ENCODE measurements at places on chromosomes 12 and 14.

GRCh38 chr12:117684471-117684870, 284.3 kb downstream of the KSR2 start:
- no peak for DNase-seq

DNA sequence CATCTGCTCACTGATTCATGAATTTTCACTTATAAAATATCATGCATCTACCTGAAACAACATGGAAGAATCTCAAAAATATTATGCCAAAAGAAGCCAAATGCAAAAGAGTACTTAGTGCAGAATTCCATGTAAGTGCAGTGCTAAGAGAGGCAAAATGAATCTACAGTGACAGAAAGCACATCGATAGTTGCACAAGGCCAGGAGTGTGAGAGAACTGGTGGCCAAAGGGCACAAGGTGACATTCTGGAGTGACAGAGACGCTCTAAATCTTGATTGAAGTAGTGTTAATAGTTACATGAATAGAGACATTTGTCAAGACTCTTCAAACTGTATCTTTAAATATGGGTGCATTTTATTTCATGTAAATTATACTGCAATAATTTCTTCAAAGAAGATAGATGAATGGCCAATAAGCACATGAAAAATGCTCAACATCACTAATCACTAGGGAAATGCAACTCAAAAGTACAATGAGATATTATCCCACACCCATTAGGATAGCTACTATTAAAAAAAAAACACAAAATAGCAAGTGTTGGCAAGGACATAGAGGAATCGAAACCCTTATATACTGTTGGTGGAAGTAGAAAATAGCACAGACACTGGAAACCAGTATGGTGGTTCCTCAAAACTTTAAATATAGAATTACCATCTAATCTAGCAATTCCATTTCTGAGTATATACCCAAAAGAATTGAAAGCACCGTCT, 71.7 kb upstream of the KICS2 start:
- no peak for DNase-seq

- peak; percentile 9 for DNase-seq
Observed at GRCh38 chr14:50666772-50667683, 1.1 kb downstream of the SAV1 start.

- DNase-seq = no peak
Observed at GRCh38 chr12:123465084-123465483, 7.1 kb downstream of the SNRNP35 start.

- DNase-seq = no peak
Observed at GRCh38 chr12:121676190-121676589, 6.7 kb upstream of the MORN3 start.

- DNase-seq = peak; percentile 13
Observed at GRCh38 chr12:3795066-3795465, 42.2 kb upstream of the CRACR2A start.

DNA sequence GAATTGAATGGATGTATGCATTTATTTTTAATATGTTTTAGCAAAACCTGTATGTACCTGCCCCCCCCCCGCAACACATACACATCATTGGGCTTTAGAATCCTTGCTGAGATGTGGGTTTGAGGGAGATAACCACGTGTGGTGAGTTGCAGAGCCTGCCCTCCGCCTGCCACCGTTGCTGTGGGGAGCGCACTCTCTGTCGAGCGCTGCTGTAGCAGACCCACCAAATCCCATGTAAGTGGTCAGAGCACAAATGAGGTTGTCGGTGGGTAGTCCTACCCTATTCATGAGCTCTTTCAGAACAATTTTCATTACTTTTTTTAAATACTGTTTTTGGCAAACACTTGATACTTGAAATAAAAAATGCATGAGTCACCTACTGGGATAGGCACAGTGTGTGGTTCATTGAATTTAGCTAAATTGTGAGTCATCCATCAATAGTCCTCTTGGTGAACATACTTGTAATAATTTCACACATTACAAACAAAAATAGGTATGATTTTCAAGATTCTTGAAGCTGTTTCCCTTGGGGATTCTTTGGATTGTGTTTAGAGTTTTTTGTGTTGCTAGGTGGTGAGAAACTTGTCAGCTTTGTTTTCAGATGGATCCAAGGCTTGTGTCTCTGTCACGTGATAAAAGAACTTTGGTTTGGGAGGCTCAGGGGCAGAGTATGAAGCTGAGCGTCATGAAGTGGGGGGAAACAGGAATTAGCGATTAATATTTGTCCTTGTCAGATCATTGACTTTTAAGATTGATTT, 107.6 kb downstream of the PTCSC3 start:
- DNase-seq = no peak

GRCh38 chr12:69910694-69911093, 85.7 kb downstream of the MYRFL start:
- no peak for DNase-seq

GRCh38 chr12:127485528-127485927, 781.4 kb upstream of the TMEM132C start:
- no peak for DNase-seq

DNA sequence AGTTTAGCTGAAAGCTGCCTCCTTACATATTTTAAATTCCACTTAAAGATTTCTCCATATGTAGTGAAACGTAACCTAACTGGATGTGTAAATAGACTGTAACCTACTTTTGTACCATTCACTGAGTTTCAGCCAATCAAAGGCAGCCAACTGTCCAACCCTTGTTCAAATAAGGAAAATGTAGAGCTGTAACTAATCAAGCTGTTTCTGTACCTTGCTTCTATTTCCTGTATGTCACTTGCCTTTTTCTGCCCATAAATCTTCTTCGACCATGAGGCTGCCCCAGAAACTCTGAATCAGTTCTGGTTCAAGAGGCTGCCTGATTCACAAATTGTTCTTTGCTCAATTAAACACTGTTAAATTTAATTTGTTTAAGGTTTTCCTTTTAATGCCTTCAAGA, 6.3 kb downstream of the SLC7A8 start:
- no peak for DNase-seq

- DNase-seq = peak; percentile 99
Observed at GRCh38 chr14:76924371-76925096, 98.3 kb downstream of the LRRC74A start.

- no peak for DNase-seq
Observed at GRCh38 chr12:4064008-4064407, 190.8 kb upstream of the PARP11 start.

Measured in NCI-H1105 (cell line).